ENCODE measurements at places on chromosomes 7 and 10. TPM values are rescaled to one million over a fixed set of nuclear protein-coding genes. Genes with fewer than 3 reads are reported as not detected.

GRCh38 chr10:126391192-126391885, 3.1 kb upstream of the ADAM12 start:
- no peak for DNase-seq
- no peaks in the 10 kb centered on the region for H3K36me3 ChIP-seq
- peaks cover 24% of the 10 kb centered on the region for H3K27me3 ChIP-seq
- no peak overlapping the region for H3K4me3 ChIP-seq
- H3K27ac ChIP-seq, result no peak overlapping the region

DNA sequence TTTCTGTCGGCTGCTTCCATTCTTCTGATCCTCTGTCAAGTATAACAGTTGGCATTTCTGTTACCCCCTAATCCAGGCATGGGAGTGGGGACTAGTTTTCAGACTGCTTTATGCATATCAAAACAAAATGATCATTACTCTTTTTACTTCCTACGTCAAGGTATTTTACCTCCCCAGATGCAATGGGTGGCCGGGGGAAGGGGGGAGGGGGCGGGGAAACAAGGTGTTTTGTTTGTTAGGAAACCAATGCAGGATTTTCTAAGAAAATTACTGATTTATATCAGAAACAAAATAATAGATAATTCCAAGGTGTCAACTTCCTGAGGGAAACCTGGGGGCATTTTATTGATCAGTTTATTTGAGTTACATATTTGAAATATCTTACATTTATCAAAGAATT, 66.3 kb downstream of the NRF1 start:
- H3K36me3 ChIP-seq, result peaks cover 34% of the 10 kb centered on the region
- no peaks in the 10 kb centered on the region for H3K4me1 ChIP-seq
- no peak for DNase-seq
- H3K4me3 ChIP-seq, result no peak overlapping the region
- H3K27me3 ChIP-seq, result no peaks in the 10 kb centered on the region
- no peak overlapping the region for H3K27ac ChIP-seq

DNA sequence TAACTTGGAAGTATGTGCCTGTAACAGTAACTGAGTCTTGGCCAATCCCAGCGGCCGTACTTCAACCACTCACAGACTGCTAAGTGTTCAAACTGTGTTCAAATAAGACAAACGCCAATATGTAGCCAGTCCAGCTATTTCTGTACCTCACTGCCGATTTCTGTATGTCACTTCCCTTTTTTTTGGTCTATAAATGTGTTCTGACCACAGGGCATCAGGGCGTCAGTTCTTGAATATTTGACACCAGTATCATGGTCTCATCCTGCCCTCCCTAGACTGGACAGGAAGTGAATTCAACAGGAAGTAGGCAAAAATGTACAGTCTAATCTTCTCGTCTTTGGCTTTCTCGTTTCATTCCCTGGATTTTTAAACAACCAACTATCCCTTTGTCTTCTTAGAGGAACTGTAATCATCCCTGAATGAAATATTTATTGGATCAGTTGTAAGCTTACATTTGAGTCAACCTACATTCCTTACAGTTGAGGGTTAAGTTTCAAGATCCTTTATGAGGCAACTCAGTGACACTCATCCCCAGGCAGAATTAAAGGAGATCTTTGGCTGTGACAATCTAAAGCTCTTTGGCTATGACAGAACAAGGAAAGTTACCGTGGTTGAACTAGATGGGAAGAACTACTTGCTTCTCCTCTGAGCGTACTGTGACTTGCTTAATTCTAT, 232.7 kb downstream of the NSUN6 start:
- peak; percentile 43 for DNase-seq
- H3K27ac ChIP-seq, result peak overlapping the region; percentile 37
- H3K36me3 ChIP-seq, result no peaks in the 10 kb centered on the region

DNA sequence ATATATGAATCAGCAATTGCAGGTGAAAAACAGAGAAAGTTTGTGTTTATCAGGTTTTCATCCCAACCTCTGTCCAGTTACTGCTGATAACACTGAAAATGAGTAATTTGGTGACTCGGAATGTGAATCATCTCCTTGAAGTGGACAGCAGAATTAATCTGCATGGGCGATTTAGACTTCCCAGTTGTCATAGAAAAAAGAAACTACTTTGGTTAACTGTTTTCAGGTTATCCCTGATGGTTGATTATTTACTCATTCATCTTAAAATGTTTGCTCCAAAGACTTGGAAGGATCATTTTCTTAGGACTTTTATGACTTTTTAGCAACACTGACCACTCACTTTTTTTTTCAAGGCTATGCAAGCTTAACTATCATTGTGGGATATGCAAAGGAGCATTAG, 504.1 kb upstream of the ANKRD30A start:
- H3K4me3 ChIP-seq, result no peak overlapping the region
- DNase-seq, result no peak
- H3K27me3 ChIP-seq, result no peaks in the 10 kb centered on the region
- H3K36me3 ChIP-seq, result no peaks in the 10 kb centered on the region
- no peak overlapping the region for H3K27ac ChIP-seq

Gene GSDME
- polyA plus RNA-seq, result 1.3 TPM

Gene SRRM3
- polyA plus RNA-seq, result not detected

Gene CBLL1
- 15.7 TPM for polyA plus RNA-seq

Gene ENO4
- polyA plus RNA-seq, result not detected

Gene ATRNL1
- polyA plus RNA-seq, result not detected

All from CD14-positive monocyte (primary cell).